ENCODE measurements at places on chromosomes 16 and 17. TPM values are rescaled to one million over a fixed set of nuclear protein-coding genes. Genes with fewer than 3 reads are reported as not detected.

ZNF830 gene
- 14.9 TPM for total RNA-seq

MYL11 gene
- total RNA-seq = not detected

ORC6 gene
- 25.9 TPM for total RNA-seq

ABI3 gene
- 45.7 TPM for total RNA-seq

CACNG3 gene
- not detected for total RNA-seq

TNP2 gene
- total RNA-seq = not detected

NPTX1 gene
- total RNA-seq = not detected
